CD4-positive, alpha-beta T cell treated with Interleukin-17A for 4 hours (primary cell): ENCODE measurements at places on chromosomes 12 and 14.

- DNase-seq = no peak
Measured at GRCh38 chr14:90508536-90509254, 111.9 kb downstream of the CALM1 start.

DNA sequence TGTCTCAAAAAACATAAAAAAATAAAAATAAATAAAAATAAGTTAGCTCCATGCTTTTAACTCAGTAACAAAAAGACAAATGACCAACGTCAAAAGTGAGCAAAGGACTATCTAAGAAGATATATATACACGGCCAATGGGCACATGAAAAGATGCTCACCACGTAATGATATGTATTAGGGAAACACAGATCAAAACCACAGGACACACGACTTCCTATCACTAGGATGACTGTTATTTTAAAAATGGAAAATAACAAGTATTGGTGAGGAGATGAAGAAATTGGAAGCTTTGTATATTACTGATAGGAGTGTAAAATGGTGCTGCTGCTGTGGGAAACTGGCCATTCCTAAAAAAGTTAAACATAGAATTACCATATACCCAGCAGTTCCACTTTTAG lies 20.2 kb upstream of the P2RX7 start:
- no peak for DNase-seq

- no peak for DNase-seq
Measured at GRCh38 chr12:115172521-115172920, 488.5 kb upstream of the TBX3 start.

- no peak for DNase-seq
Measured at GRCh38 chr14:57847706-57848105, 18.2 kb downstream of the SLC35F4 start.

GRCh38 chr12:3107071-3107583 lies 29.9 kb downstream of the TSPAN9 start:
- DNase-seq = no peak
